Fibroblast of skin of scalp (primary cell): ENCODE measurements at places on chromosomes 5 and 9.

DNA sequence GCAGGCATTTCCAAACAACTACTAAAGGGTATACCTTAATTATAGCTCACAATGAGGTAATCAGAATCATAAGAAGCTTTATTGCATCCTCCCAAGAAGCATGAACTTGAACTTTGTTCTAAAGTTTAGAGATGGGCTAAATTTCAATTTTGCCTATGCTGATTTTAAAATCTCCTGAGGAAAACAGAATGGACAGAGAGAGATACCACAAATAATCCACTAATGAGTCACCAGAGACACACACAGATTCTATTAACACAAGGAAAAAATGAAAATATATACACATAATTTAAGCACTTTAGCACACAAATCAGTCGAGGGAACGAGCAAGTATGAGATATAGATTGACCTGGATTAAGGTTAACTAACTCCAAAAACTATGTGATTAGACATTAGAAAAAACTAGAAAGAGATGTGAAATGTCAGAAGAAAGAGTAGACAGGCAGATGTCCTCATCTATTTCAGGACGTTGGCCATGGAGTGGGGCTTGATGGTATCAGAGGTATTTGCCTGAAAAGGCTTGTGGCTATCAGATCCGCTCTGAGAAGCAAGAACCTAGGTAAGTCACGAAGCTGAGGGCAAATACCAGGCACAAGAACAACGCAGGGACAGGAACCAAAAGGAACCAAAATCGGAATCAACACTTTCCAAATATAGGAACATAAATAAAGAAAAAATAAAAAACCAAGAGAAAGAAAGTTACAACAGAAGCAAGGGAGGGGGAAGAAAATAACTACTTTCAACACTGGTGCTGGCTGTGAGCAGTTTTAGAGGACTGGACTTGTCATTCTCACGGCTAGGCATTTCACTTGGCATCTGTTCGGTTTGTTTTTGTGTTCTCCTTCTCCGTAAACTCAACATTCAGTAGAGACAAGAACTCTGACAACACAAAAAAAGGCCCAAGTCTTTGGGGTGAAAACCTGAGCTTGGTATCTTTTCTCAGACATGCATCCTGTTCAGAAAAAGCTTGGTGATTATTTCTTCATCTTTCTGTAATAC, 294.6 kb upstream of the PUM3 start:
- DNase-seq = peak; percentile 52

DNA sequence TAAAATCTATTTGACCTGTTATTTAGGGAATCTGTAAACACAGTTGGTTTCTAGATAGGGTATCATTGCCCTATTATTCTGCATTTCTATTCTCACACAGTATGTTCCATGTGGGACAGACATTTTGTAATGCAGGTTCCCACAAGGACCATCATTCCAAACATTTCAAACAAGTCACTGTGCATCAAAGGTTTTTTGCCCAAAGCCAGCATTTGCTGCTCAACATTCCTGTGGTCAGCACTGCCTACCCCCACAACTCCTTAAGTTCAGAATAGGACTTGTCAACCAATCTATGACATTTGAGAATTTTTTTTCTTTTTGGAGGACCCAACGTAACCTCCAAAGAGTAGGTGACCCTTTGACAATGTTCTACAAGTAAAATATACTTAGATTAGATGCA, 95.7 kb downstream of the LPAR1 start:
- peak; percentile 91 for DNase-seq

DNA sequence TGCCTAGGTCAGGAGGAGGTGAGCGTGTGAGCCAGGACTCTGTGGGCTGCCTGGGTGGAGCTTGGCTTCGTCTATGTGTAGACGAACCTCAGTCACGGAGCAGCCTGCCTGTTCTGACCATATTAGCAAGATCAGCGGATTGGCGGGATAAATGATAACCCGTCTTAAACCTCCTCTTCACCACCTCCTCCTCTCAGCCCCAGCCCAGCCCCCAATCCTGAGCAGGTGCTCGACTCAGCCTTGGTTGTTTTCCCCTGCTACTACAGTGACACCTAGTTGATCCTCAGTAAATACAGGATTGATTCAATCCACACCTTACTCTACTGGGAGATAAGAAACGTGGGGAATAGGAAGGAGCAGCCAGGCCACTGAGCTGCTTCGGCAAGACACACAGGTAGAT, 286.1 kb downstream of the IRX2 start:
- DNase-seq = no peak

GRCh38 chr5:98470747-98471146, 302.7 kb upstream of the RGMB start:
- DNase-seq = peak; percentile 77

DNA sequence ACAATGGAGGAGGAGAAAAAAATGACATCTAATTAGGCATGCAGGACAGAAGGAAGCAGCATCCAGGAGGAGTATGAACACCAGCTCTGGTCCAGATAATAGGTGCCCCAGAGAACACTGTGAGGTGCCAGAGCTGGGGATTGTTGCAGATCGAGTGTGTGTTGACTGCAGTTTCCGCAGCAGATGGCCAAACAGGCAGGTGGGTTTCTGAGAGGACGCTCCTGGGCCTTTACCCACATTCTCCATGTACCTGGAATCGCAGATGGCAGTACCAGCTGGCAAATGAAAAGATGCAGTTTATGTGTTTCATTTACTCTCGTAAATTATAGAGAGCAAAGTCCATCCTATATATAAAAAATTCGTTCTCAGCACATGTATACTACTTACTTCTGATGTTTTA, 182.2 kb upstream of the ISL1 start:
- DNase-seq = no peak
